ENCODE measurements at places on chromosomes 1 and 21.

- DNase-seq = no peak
Measured at GRCh38 chr1:64745181-64745985, 508 bp downstream of the RAVER2 start.

- no peak for DNase-seq
Measured at GRCh38 chr1:65992165-65992821, 199.6 kb downstream of the PDE4B start.

- DNase-seq = no peak
Measured at GRCh38 chr1:245872475-245872874, 634.6 kb downstream of the SMYD3 start.

DNA sequence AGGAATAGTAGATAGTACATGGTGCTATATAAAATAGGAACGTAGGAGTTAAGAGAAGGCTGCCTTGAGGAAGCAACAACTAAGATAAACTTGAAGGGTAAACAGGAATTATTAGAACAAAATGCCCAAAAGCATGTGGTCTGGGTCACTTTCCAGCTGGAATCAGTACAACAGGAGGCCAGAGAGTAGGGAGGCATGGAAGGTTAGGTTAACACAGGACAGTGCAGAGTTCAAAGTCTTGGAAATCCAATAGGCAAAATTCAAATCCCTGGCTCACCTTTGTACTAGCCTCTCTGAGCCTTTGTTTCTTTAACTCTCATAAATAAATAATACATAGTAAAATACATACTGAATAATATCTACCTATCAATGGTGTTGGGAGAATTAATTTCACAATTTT, 69.0 kb upstream of the NEK7 start:
- DNase-seq = no peak

- no peak for DNase-seq
Measured at GRCh38 chr1:37730376-37730775, 34.5 kb downstream of the EPHA10 start.

- DNase-seq = no peak
Measured at GRCh38 chr1:10253149-10253548, 42.8 kb downstream of the KIF1B start.

GRCh38 chr21:43809346-43809799, 20.0 kb downstream of the RRP1 start:
- no peak for DNase-seq

DNA sequence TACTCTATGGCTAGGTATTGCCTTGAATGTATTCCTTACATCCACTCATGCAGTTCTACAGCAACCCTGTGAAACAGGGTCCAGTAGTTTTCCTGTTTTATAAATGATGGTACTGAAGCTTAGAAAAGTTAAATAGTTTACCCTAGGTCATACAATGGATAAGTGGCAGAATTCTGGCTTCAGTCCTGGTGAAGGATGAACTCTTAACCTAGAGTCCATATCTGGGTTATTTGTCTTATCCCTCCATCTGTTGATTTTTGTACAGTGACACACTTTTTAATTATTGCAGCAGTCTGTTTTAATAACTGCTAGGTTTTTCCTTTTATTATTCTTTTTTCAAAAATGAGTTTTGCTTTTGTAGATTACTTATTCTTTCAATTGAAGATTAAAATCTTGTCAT, 263.9 kb downstream of the DNM3 start:
- DNase-seq = no peak

GRCh38 chr1:37741130-37741529, 23.8 kb downstream of the EPHA10 start:
- DNase-seq = no peak

Data from CD8-positive, alpha-beta memory T cell (primary cell).